CD4-positive, alpha-beta T cell treated with Interleukin-12 subunit alpha and Interleukin-12 subunit beta, for 1 hour (primary cell): ENCODE measurements at places on chromosomes 2 and 18.

DNA sequence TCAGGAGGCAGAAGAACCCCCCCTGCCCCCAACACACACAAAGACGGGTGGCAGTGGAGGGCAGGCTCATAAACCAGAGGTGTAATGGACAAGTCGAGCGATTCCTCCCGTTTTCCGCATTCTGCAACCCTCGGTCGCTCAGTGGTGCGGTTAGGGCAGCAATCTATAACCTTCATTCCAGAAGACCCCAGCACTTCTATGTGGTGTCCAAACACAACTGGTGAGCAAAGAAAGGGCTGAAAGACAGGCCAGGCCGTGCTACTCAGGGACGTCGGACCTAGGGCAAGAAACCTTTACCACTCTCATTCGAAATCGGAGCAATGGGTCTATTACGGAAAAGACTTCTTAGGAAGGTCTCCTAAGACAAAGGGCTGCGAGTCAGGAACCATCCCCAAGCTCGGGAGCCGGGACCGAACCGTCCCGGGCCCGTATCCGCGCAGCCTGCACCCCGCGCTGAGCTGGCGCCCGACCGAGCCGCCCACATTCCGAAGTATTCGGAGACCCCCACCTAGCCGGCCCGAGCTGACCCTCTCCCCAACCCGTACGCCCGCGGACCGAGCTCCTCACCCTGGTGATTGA is 568 bp downstream of the ARL5A start:
- DNase-seq, result peak; percentile 19

DNA sequence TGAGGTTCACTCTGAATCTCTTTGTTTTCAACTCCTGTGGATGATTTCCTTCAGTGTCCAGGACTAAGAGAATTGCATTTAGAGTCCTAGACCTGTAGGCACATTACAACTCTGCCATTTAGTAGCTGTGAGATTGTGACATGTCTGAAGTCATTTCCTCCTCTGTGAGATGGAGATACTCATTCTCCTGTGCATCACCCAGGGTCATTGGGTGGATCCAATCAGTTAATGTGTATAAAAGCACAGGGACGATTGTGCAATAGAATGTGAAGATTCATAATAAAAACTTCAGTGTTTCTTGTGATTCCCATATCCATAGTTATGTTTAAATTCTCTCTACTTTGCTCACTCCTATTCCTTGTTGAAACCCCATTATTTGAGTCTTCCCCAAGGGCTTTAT is 113.6 kb downstream of the DIS3L2 start:
- no peak for DNase-seq

GRCh38 chr2:48423376-48423775 is 106.6 kb upstream of the STON1 start:
- DNase-seq, result no peak

DNA sequence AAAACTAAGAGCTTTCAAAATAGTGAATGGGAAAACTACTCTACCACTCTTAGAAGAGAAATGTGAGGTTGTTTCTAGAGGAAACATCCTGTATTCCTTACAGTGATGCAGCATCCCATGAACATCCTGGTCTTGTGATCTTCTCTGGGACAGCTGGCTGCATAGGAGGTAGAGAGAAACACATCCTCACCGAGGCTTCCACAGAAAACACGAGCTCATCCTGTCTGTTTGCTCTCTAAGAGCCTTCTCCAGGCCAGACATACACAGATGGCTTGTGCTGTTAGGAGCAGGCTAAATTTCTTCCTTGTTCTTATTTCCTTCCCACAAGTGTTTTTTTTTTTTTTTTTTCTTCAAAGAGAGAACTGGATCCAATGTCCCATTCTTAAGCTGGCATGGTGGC is 14.7 kb upstream of the FZD7 start:
- no peak for DNase-seq

- DNase-seq, result no peak
Observed at GRCh38 chr2:43417300-43417699, 178.5 kb downstream of the THADA start.
